Hair follicular keratinocyte (primary cell): ENCODE measurements at places on chromosomes 5 and 9. TPM values are rescaled to one million over a fixed set of nuclear protein-coding genes. Genes with fewer than 3 reads are reported as not detected.

RANBP17 gene
- 1.6 and 3.3 TPM in 2 replicates for total RNA-seq

SLC23A1 gene
- not detected in 2 replicates for total RNA-seq

PCDHA11 gene
- total RNA-seq = under 0.01 TPM in 1 of 2 replicates, not detected in the other

SLC45A2 gene
- total RNA-seq = not detected in 2 replicates

IL11RA gene
- total RNA-seq = 1.2 and 9.1 TPM in 2 replicates

GFPT2 gene
- total RNA-seq = 0.39 and 5.1 TPM in 2 replicates

CTNND2 gene
- under 0.01 TPM in 1 of 2 replicates, not detected in the other for total RNA-seq

ALDOB gene
- not detected in 2 replicates for total RNA-seq

ELOVL7 gene
- 8.1 and 13.5 TPM in 2 replicates for total RNA-seq

DRD1 gene
- total RNA-seq = not detected in 2 replicates

CARTPT gene
- total RNA-seq = not detected in 2 replicates

NPM1 gene
- total RNA-seq = 2,999 and 3,945 TPM in 2 replicates

NEUROG1 gene
- total RNA-seq = not detected in 2 replicates

NADK2 gene
- 18.6 and 19.9 TPM in 2 replicates for total RNA-seq

OR1Q1 gene
- total RNA-seq = not detected in 2 replicates

NUTM2F gene
- total RNA-seq = not detected in 2 replicates
